Natural killer cell (primary cell): ENCODE measurements at places on chromosomes 6 and 20.

DNA sequence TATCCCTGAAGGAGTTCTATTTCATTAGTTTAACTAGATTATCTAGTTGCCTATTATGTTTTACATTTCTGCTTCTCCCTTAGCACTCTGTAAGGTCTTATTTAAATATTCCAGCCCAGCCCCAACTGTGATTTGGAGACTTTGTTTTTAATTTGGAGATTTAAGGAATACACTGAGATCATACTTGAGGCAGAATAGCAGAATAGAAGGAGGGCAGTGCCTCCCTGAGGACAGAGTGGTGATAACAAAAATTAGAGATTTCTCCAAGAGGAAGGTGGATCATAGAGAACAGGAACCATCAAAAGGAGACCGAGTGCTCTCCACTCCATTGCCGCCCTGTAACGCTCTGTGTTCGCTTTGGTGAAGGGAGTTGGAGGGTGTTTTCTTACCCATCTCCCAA lies 14.8 kb upstream of the CD164 start:
- no peak overlapping the region for H3K4me3 ChIP-seq
- H3K4me1 ChIP-seq, result no peaks in the 10 kb centered on the region
- DNase-seq, result no peak
- H3K27me3 ChIP-seq, result no peaks in the 10 kb centered on the region

DNA sequence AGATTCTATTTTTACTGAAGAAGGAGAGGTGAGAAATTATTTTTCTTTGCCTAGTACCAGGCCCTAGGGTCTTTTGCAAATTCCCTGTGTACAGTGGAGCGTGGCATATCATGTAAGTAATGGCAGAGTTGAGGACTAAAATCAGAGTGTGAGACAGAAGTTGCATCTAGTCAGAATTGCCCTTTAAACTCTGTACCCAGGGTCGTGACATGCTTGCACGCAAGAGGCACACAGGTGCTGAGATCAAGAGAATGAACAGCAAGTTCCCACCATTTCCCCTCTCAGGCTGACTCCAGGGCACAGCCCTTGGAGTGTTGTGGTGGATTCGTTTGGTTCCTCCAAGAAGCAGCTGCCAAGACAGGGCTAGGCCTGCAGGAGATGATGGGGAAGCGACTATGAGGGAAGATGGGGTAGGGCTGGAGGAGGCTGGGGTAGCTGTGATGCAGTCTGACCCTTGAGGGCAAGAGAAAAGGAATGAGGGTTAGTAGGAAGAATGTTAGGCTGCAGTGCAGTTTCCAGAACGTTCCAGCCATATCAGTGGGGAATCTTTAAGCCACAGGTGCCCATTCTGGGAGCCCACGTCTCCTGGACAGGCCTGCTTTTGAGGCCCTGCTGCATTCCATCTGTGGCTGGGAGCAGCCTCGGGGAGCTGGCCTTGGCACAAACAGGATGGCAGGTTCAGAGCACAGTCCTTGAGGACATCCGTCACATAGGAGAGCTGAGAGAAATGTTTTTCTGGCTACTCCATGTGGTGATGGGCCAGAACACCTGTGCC lies 6.9 kb downstream of the NELFCD start:
- peaks cover 12% of the 10 kb centered on the region for H3K4me1 ChIP-seq
- H3K4me3 ChIP-seq, result no peak overlapping the region
- peaks cover 67% of the 10 kb centered on the region for H3K36me3 ChIP-seq
- H3K27me3 ChIP-seq, result no peaks in the 10 kb centered on the region
- DNase-seq, result no peak

DNA sequence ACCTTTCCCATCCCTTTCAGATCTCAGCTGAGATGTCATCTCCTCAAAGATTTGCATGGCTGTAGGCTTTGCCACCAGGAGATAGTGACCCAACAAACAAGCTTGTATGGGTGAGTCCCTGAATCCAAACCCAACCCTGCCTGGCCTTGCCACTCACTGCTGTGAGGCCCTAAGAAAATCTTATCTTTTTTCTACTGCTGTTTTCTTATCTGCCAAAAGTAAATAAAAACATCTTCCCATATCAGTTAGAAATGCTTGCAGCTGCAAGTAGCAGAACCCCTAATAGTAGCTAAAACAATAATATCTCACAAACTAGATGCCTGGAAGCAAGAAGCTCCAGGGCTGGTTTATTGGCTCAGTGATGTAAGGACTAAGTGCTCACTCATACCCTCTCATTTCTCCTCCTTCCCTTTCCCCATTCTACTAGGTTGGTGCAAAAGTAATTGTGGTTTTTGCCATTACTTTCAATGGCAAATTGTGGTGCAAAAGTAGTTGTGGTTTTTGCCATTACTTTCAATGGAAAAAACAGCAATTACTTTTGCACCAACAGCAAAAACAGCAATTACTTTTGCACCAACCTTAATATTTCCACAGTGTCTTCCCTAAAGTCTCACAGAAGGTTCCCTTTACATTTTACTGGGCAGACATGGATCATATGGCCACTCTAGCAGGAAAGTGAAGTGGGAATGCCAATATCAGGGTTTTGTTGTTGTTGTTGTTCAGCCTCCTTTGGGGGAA lies 56.7 kb upstream of the PSMF1 start:
- H3K27ac ChIP-seq, result no peak overlapping the region
- no peak for DNase-seq
- no peaks in the 10 kb centered on the region for H3K4me1 ChIP-seq
- no peak overlapping the region for H3K4me3 ChIP-seq
- H3K36me3 ChIP-seq, result no peaks in the 10 kb centered on the region
- H3K27me3 ChIP-seq, result no peaks in the 10 kb centered on the region

GRCh38 chr6:82971877-82972460 lies 93.7 kb downstream of the UBE3D start:
- no peak overlapping the region for H3K27ac ChIP-seq
- no peaks in the 10 kb centered on the region for H3K4me1 ChIP-seq
- no peak for DNase-seq
- no peak overlapping the region for H3K4me3 ChIP-seq
- H3K36me3 ChIP-seq, result no peaks in the 10 kb centered on the region
- H3K27me3 ChIP-seq, result no peaks in the 10 kb centered on the region

- H3K27ac ChIP-seq, result no peak overlapping the region
- peaks cover 83% of the 10 kb centered on the region for H3K27me3 ChIP-seq
- no peak for DNase-seq
- peaks cover 43% of the 10 kb centered on the region for H3K4me1 ChIP-seq
These were observed 780 bp downstream of the TFAP2A start for GRCh38 chr6:10413850-10414738.

GRCh38 chr6:81451787-81452186 lies 300.7 kb downstream of the TENT5A start:
- H3K27ac ChIP-seq, result no peak overlapping the region
- H3K4me3 ChIP-seq, result no peak overlapping the region

DNA sequence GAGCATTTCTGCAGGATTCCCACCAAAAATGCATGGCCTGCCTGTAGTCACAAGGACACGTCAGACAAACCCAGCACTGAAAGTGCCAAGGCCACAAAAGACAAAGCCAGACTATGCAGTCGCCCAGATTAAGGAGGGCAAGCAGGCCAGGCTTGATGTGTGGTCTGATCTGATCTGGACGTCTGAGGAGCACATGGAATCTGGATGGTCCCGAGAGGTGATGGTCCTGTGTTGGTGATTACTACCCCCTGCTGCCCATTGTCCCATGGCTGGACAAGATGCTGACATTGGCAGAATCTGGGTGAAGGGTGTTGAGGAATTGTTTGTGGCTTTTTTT lies 17.1 kb downstream of the NPEPL1 start:
- H3K4me1 ChIP-seq, result no peaks in the 10 kb centered on the region
- peaks cover under 1% of the 10 kb centered on the region for H3K36me3 ChIP-seq
- no peak overlapping the region for H3K27ac ChIP-seq
- no peak overlapping the region for H3K4me3 ChIP-seq

DNA sequence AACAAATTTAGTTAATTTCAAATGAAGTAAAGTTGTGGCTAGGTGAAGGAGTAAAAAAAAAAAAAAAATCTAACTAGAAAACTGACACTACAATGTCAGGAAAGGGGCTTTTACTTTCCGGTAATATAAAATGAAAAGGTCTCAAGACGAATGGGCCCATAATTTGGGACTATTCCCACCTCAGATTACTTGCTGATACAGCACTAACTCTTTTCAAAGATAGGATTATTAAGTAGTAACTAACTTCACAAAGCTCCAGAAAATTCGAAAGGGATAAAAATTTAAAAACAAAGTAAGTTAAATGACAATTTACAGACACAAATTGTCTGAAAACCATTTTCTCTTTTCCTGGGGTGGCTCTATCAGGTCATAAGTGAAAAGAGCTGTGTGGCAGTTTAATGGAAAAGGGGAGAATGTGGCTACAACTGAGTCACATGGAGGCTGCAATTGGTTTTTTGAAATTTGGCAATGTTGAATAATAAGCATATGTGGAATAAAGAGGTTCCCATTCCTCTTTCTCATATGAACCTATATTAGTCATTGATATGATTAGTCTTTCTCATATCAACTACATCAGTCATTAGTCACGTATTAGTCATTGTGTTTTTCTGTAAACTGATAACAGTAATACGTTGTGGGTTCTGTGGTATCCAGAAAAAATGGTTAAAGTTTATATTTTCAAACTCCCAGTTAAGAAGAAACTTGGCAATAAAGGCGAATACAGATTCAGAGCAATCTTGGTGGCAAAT lies 78.0 kb downstream of the RWDD2A start:
- H3K27me3 ChIP-seq, result no peaks in the 10 kb centered on the region
- H3K4me3 ChIP-seq, result no peak overlapping the region
- no peak for DNase-seq
- H3K27ac ChIP-seq, result no peak overlapping the region
- no peaks in the 10 kb centered on the region for H3K4me1 ChIP-seq

- no peaks in the 10 kb centered on the region for H3K36me3 ChIP-seq
- DNase-seq, result no peak
- no peak overlapping the region for H3K4me3 ChIP-seq
- H3K27me3 ChIP-seq, result no peaks in the 10 kb centered on the region
These were observed 286.2 kb upstream of the RNF217 start for GRCh38 chr6:124676033-124676432.

GRCh38 chr20:23928353-23928752 lies 48.8 kb upstream of the CST5 start:
- no peaks in the 10 kb centered on the region for H3K27me3 ChIP-seq
- no peak overlapping the region for H3K4me3 ChIP-seq
- H3K27ac ChIP-seq, result no peak overlapping the region
- no peaks in the 10 kb centered on the region for H3K36me3 ChIP-seq
- no peak for DNase-seq

GRCh38 chr20:44759595-44759994 lies 13.9 kb downstream of the KCNK15 start:
- no peak for DNase-seq
- no peaks in the 10 kb centered on the region for H3K4me1 ChIP-seq
- no peak overlapping the region for H3K27ac ChIP-seq
- H3K27me3 ChIP-seq, result no peaks in the 10 kb centered on the region
- no peak overlapping the region for H3K4me3 ChIP-seq
- H3K36me3 ChIP-seq, result no peaks in the 10 kb centered on the region

DNA sequence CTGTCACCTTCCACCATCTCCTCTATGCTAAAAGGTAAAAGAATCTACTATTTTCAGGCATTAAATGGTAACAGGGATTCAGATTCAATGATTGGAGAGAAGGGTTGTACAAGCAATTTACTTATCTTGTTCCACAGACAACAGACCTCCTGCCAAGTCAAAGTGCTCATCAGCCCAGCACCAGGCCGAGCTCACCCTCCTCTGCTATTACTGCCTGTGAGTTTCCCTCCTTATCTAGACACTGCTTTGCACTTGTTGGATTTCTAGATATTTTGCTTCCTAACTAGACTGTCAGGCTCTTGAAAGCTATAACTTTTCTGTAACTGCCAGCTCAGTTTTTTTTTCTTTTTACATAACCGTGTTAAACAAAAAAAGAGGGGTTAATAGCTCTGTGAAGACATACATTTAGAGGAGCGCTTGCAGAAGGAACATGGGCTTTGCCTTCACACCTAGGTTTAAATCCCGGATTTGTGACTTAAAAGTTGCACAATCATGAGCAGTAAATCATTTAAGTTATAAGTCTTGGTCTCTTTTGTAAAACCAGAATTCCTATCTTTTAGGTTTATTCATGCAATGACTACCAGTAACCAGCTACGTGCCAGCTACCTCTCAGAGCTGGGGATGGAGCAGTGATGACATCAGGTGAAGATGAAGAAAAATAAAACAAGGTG lies 1.1 kb upstream of the FAM162B start:
- H3K27ac ChIP-seq, result no peak overlapping the region
- H3K4me3 ChIP-seq, result no peak overlapping the region
- peaks cover 8% of the 10 kb centered on the region for H3K4me1 ChIP-seq
- H3K27me3 ChIP-seq, result peaks cover 25% of the 10 kb centered on the region

- peaks cover 35% of the 10 kb centered on the region for H3K4me1 ChIP-seq
- H3K27me3 ChIP-seq, result no peaks in the 10 kb centered on the region
- H3K4me3 ChIP-seq, result no peak overlapping the region
- H3K36me3 ChIP-seq, result no peaks in the 10 kb centered on the region
- H3K27ac ChIP-seq, result peak overlapping the region; percentile 83
- DNase-seq, result no peak
These were observed 517.4 kb upstream of the JARID2 start for GRCh38 chr6:14728396-14729024.

GRCh38 chr20:33667676-33668465 lies 1.1 kb downstream of the ACTL10 start:
- H3K27me3 ChIP-seq, result no peaks in the 10 kb centered on the region
- H3K36me3 ChIP-seq, result no peaks in the 10 kb centered on the region
- H3K4me3 ChIP-seq, result peak overlapping the region; percentile 58
- peaks cover 49% of the 10 kb centered on the region for H3K4me1 ChIP-seq
- DNase-seq, result peak; percentile 80

GRCh38 chr6:80029470-80029869 lies 25.0 kb downstream of the TTK start:
- no peaks in the 10 kb centered on the region for H3K27me3 ChIP-seq
- H3K36me3 ChIP-seq, result no peaks in the 10 kb centered on the region
- no peaks in the 10 kb centered on the region for H3K4me1 ChIP-seq
- no peak overlapping the region for H3K4me3 ChIP-seq

GRCh38 chr6:150018846-150019580 lies 6.3 kb downstream of the RAET1L start:
- no peaks in the 10 kb centered on the region for H3K36me3 ChIP-seq
- no peak for DNase-seq
- H3K27me3 ChIP-seq, result peaks cover 24% of the 10 kb centered on the region
- H3K4me3 ChIP-seq, result no peak overlapping the region
- peaks cover 11% of the 10 kb centered on the region for H3K4me1 ChIP-seq

- no peak overlapping the region for H3K27ac ChIP-seq
- no peaks in the 10 kb centered on the region for H3K36me3 ChIP-seq
- H3K4me3 ChIP-seq, result no peak overlapping the region
- H3K27me3 ChIP-seq, result no peaks in the 10 kb centered on the region
- no peaks in the 10 kb centered on the region for H3K4me1 ChIP-seq
These were observed 258.8 kb downstream of the GMDS start for GRCh38 chr6:1986454-1987243.

- no peaks in the 10 kb centered on the region for H3K27me3 ChIP-seq
- no peak overlapping the region for H3K27ac ChIP-seq
- no peaks in the 10 kb centered on the region for H3K4me1 ChIP-seq
- no peaks in the 10 kb centered on the region for H3K36me3 ChIP-seq
- no peak for DNase-seq
- H3K4me3 ChIP-seq, result no peak overlapping the region
These were observed 91.6 kb downstream of the EPM2A start for GRCh38 chr6:145643760-145644159.

- H3K36me3 ChIP-seq, result no peaks in the 10 kb centered on the region
- no peak overlapping the region for H3K27ac ChIP-seq
- no peak for DNase-seq
- H3K4me3 ChIP-seq, result no peak overlapping the region
- H3K27me3 ChIP-seq, result peaks cover 2% of the 10 kb centered on the region
These were observed 68.0 kb upstream of the KCNQ5 start for GRCh38 chr6:72553531-72554511.
